ENCODE measurements at places on chromosomes 5 and 9.
A peak's percentile ranks its signal among the peaks of the same experiment; 100 is the strongest.

GRCh38 chr9:27165670-27166069 lies 56.6 kb downstream of the TEK start:
- no peak for DNase-seq

DNA sequence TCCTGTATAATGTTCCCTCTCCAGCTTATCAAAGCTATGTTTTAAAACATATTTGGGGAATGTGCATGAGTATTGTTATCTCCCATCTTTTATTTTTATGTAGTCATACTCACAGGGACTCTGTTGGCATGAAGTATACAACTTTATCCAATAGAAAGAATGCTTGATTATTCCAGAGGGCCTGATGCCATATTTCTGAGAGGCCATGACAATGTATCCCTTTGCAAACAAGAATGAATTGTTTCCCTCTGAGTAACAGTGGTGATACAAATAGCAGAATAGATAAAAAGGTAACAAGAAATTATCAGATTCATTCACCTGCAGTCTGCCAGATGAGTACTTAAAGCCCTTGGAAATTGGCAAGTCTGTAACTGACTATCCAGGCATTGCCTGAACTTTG lies 125.9 kb downstream of the PLK2 start:
- DNase-seq, result no peak

DNA sequence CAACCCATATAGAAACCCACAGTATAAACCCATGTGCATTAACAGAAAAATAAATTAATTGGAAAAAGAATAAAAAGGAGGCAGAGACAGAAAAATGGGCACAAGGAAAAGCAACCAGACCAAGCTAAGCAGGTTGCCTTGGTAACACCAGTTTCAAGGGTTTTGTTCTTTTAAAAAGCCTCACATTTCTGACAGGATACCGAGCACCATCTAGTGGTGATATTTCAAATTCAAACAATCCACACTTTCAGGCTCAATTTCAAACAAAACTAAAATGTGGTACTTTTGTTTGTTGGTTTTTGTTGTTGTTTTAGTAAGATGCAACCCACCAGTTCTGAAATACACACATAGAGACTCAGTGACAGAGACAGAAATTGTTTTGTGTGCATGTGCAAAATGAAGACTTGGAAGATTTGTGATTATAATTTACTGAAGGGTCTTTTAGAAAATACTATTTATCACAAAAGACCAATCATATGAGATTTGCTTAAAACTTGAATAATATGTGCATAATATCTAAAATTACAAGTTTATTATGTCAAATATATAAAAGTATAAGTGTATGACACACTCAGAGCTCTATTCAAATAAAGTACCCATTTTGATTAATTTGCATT lies 318.2 kb downstream of the SLCO4C1 start:
- DNase-seq, result peak; percentile 37

- no peak for DNase-seq
Observed at GRCh38 chr9:133284362-133284761, 9.4 kb upstream of the ABO start.

DNA sequence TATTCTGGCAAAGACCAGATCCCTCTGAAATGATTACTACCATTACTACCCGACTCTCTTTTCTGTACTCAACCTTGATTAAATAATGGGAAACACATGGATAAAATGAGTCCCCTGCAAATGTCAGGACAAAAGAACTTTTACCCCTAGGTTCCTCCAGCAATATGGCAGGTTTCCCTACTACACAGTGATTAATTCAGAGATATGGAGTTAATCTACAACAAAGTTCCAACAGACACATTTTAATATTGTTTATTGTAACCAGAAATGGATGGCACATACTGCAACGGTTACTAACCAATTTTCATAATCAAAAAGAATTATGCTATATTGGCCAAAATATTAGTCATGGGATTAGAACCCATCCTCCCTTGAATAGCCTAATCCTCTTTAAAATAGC lies 294.8 kb downstream of the ATPSCKMT start:
- DNase-seq, result no peak

Measured in fibroblast of skin of right biceps (primary cell).